ENCODE measurements at places on chromosomes 4 and X.

DNA sequence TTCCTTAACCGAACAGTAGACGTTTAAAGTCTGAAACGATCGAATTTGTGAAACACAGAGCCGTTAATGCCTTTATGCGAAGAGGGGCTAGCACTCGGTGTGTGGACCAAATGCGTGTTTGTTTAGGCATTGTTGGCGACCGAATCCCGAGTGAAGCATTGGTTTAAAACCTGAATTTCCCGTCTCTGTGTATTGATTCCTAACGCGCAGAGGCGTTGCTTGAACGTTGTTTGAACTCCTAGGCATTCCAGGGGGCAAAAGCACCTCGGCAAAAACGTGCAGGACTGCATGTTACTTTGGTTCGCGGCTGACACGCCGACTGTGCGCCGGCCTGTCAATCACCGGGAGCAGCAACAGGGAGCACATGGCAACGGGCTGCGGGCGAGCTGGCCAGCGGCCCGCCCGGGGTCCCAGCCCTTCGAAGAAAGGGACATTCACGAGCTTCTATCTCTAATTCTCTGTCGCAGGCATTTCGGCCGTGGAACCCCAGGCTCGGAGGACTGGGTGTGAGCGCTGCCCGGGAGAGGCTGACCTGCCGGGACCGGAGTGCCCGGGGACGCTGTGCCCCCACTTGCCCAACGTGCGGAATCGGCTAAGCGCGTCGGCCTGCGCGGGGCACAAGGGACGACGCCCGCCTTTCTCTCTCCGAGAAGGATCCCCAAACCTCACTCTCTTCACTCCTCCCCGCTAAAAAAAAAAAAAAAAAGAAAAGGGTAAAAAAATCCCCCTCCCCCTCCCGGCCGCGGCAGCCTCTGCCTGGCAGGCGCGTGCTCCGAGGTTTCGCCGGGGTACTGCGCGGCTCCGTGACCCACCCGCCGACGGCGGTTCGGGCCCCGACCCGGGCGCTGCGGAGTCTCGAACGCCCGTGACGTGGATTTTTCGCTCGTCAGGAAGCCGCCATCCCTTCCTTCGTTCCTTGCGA lies 810 bp downstream of the SPRY1 start:
- DNase-seq: peak; percentile 59

DNA sequence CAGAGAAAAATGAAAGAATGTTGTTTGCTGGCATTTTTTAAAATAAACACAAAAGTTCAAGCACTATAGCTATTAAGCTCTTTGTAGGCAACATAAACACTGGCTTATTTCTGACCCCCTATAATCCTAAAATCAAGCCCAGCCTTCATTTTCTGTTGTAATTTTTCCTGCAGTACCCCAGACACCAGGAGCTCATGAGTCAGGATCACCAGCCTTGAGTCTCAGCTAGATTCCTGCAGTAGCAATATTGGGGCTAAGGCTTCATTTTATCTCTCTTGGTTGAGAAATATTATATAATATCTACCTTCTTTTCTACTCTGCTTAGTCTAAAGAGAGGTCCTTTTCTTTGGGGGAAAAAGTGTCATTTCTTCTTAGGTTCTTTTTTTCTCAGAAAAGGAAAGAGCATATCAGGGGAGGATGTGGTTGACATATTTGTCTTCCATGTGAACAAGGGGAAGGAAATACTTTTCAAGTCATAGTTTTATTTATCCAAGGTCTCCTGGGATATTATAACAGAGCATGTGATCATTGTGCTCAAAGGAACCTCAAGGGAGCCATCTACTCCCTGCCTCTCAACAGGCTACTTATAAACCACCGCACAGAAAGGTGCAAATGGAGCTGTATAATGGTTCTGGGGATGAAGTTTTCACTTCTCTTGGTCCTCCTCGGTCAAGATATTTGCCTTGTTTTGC lies 678.3 kb upstream of the NR3C2 start:
- DNase-seq: no peak

- no peak for DNase-seq
Measured at GRCh38 chr4:83759611-83760010, 223.7 kb downstream of the GPAT3 start.

DNA sequence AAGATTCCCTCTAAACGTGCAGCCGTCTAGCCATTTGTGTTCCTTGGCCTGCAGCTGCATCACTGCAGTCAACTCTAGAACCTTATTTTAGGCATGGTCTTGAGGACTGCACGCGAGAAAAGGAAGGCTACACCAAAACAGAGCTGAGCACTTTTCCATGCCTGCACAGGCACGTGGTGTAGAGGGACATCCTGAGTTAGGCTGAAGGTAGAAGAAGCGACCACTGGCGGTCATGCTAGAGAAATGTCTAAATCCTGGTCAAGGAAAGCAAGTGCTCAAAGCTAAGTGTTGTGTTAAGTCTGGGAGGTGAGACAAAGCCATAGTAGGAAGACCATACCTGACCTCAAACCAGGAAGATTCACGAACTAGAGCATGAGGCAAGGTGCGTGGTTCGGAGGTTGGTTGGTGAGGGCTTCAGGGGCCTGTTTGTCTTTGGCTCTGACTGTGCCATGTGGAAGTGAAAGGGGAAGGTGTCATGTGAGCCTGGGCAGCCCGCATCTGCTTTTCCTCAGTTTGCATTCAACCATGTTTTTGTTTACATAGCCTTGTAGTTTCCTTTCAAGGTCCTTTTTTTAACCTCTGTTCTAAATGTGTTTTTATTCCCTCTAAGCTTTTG lies 203.8 kb downstream of the AASDH start:
- no peak for DNase-seq

DNA sequence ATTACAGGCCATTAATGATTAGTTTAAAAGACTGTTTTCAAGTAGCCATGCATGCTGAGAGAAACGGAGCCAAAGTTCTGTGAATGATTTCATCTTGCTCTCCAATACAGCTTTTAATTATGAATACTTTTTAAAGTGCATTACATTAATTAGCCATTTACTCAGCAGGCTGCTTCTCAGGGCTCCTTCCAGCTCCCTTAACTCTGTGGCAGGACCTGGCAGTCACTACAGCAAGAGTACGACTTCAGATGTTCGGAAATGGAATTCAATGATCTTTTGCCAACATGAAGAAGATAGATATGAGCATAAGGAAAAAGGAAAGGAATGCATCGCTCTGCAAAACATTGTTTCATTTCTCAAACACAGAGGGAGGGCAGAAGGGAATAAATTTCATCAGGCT lies 987.2 kb downstream of the PDHA2 start:
- no peak for DNase-seq

DNA sequence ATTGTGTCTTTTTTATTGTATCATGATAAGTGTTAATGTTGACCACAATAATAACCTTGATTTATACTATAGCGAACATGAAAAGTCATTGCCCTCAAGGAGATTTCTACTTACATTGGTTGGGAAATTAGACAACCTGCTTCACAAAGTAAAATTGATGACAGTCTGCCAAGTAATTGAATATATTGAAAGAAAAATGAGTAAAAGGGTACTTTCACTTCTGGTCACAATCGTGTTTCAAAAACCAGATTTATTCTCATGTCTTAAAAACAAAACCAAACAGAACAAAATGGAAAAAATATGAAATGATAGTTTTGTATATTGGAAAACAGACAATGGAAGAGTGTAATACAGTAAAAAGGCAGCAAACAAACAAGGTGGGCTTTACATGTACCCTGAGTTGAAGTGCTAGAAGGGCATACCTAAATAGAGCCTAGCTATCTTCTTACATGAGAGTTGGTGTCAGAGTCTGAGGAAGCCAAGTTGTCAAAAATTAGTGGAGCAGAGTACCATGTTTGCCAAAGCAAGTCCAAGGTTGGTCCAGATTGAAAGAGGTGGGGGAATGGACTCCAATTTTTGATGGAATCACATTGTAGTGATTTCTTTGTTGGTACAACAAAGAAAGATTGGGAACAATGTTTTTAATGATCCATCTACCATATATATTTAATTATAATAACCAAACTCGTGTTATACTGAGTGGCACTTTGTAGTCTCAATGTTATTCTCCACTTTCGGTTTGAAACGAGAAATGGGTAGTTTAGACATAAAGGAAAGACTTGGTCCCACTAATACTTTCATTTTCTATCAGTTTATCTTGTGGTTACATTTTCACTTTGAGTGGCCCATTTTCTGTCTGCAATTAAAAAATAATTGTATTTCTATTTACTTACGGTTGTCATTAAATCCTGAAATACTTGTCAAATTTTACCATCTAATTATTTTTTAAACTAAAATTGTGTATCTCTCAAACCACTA lies 775.6 kb downstream of the STIM2 start:
- DNase-seq: no peak

GRCh38 chrX:134371133-134371532 lies 88.8 kb upstream of the HPRT1 start:
- no peak for DNase-seq

DNA sequence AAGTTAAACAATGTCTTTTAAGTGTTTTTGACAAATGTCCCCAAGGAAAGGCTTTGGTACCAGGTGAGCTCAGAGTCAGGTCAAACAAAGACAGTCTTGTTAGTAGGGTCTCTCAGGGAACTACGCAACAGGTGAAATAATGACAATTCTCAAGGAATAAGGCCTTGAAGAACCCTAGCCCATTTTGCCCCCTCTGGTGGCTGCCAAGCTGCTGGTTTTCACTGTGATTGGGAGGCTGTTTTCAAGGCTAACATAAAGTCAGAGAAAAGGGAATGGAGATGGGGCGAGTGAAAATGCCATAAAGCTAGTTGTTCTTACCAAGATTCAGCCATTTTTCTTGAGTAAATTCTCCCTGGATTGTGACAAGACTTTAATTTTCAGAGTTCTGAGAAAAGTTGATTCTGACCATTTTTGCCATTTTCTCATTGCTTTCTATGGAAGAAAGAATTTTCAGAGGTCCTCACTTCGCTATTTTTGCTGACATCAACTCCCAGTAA lies 58.7 kb downstream of the RWDD4 start:
- no peak for DNase-seq

- no peak for DNase-seq
Measured at GRCh38 chr4:28436191-28437080, 1575.8 kb downstream of the STIM2 start.

- no peak for DNase-seq
Measured at GRCh38 chr4:133062851-133063250, 86.2 kb upstream of the PCDH10 start.

Data from neural crest cell (in vitro differentiated cells).